ENCODE measurements at places on chromosomes 7 and 10.
A peak's percentile ranks its signal among the peaks of the same experiment; 100 is the strongest.

GRCh38 chr10:132345345-132345744 is 13.4 kb downstream of the LRRC27 start:
- no peak for DNase-seq

DNA sequence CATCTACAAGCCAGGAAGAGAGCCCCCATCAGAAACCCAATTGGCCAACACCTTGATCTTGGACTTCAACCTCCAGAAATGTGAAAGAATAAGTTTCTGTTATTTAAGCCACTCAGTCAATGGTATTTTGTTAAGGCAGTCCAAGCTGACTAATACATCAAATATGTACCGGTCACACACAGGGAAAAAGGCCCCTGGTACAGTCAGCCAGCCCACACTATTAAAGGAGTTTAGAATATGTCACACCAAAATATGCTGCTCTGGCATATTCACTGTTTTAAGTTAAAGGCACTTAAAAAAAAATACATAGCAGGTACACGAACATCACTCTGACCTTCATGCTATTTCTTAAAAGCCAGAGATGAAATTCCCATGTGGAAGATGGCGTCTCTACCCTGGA is 15.2 kb upstream of the CDCA7L start:
- DNase-seq = no peak

DNA sequence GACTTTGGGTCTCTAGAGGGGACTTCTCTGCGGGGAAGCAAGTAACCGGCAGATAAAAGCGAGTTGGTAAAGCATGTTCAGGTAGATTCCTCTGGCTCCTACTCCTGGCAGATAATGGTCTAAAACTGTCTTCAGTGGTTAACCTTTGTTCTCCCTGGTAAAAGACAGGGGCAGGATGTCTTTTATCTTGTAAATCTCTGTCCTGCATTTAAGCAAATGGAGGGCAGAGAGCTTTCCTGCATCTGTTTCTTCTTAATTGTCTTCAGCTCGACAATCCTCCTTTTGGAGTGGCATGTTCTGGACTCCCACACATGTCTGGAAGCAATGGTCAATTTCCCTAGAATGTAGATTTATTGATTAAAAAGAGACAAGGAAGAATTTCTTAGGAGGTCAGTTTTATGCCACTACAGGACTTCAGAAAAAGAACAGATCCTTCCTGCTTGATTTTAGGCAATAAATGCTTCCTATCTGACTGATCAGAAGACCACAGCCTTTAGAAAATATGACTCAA is 16.6 kb downstream of the C7orf33 start:
- DNase-seq = peak; percentile 70

DNA sequence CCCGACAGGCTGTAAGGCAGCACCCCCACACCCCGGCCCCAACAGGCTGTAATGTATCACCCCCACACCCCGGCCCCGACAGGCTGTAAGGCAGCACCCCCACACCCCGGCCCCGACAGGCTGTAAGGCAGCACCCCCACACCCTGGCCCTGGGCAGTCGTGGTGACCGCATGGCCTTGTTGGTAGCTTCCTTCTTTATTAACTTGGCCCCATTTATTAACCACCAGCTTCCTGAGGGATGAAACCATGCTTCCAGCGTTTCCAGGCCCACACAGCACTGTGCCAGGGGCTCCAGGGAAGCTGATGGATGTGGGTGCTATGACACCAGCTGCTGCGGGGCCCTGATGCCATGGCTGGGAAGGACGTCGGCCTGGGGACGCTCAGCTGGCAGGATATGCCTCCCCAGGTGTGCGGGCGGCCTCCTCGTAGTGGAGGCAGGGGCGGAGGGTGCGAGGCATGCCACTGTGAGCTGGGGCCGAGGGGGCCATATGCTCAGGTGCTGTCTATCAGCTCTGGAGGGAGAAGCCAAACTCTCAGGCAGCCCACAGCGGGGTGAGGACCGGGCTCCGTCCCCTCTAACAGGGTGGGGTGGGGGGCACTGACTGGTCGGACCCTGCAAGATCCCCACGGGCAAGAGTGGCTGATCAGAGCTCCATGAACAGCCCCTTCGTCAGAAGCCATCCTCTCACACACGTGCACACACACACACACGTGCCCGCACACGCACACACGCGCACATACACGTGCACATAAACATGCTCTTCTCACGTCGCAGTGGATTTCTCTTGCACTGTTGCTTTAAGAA is 311.0 kb downstream of the PTPRN2 start:
- DNase-seq = no peak

- no peak for DNase-seq
Observed at GRCh38 chr10:109929501-109930219, 6.3 kb upstream of the XPNPEP1 start.

DNA sequence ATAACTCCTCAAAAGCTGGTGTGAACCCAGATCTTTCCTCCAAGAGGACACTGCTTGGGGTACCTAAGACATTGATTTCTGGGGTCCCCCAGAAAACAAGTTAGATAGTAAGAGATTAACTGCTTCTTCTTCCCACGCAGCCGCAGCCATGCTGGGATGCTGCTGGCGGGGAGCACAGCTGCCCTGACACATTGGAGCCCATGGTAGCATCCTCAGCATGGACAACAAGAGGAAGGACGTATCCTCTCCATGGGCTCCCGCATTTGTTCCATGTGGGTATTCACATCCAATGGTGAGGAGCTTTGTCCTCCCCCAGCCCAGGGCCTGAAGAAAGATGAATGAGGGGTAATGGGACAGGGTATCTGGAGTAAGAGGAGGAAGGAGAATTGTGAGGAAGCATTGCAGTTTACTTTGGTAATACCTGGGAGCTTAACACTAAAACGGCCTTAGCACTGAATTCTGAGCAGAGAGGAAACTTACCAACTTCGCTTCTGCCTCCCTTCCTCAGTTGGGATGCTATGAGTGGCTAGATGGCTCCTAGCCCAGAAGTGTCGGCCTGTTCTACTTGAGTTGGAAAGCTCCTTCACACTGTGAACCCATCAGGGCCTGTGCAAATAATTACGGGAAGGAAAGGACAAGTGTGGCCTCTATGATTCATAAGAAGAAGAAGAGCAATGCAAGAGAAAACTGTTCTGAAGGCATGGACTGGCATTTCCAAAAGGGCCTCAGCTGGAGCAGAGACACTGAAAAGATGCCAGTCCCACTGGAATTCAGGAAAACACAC is 43.9 kb downstream of the C10orf120 start:
- DNase-seq = no peak

DNA sequence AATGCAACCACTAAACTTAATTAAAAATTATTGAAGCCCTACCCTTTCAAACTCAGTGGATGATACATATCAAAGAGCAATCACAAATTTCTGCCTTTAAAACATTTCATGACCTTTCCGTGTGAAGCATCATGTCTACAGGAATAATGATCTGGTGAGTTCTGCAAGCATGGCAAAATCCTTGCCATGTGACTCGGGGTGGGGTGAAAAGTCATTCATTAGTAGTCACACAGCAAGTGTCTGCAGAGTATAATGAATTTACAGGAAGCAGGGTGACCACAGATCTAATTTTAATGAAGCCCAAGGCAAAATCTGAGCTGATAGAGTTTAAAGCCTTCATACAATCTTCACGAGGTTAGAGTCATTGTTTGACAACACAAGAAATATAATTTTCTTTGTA is 351.9 kb downstream of the THSD7A start:
- DNase-seq = no peak

DNA sequence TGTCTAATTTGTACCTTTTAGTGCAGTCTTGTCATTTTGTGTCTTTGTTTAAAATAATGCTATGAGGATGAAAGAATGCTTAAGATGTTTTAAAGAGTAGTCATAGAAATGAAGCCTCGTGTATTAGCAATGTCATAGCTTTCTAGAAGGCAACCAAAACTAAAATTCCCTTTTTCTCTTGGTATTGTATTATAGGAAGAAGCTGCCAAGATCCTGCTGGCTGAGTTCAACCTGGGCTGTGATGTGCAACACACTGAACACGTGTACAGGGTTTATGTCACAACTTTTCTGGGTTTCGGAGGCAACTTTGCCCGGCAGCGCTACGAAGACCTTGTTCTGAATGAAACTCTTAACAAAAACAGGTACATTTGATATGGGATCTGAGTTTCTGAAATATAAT is 36.2 kb downstream of the COX15 start:
- DNase-seq = no peak

DNA sequence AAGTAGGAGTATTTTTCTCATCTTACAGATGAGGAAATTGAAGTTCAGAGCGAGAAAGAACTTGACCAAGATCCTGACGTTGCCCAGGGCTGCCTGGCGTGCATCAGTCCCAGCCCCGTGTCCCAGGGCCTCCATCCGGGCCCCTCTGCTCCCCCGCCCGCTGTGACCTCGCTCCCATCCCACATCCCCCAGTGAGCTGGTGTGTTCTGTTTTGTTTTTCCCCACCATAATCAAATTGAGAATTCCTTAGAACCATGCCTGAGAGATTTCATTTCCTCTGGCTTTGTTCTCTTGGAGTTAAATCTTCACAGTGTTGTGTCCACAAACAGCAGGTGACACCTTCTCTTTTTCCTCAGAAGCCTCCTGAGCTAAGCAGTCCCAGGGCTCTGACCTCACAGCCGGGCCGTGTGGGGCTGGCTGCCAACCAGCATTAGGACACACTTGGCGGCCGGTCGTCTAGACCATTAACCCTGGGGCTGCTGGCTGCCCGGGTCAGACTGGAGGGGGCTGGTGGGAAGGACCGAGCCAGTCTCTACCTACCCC is 44.3 kb downstream of the PFKP start:
- no peak for DNase-seq

- DNase-seq = peak; percentile 29
Observed at GRCh38 chr7:126026421-126027088, 1096.9 kb upstream of the POT1 start.

DNA sequence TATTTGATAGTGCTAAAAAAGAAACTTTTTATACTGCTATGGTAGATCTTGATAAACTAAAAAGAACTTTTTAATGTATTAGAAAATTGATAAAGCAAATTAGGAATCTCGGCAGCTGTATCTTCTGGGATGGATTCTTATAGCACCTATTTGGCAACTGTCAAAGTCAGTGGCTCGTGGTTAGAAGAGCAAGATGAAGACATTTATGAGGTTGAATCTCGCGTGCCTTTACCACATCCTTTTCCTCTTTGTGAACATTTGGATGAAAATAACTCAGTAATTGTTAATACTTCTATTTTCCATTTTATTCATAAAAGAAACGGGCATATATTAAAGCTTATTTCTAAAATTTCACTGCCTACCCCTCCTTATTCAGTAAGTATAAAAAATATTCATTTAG is 76.2 kb downstream of the CYP51A1 start:
- no peak for DNase-seq

DNA sequence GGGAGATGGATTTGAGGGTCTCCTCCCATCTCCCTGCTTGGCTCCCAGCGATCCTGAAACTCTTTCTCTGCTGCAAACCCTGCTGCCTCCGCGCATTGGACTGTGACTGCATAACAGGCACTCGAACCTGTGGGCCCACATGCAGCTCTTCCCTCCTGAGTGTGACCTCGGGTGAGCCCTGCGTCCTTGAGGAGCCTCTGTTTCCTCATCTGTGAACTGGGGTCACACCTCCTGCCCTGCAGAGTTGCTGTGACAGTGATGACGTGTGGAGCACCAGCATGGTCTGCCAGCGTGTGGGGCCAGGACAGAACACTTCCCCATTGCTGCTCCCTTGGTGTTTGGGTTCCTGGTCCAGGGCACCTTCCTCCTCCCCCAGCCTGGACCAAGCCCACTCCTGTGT is 46.9 kb upstream of the PSMG3 start:
- DNase-seq = no peak

GRCh38 chr10:33204031-33204430 is 130.4 kb downstream of the NRP1 start:
- DNase-seq = no peak

DNA sequence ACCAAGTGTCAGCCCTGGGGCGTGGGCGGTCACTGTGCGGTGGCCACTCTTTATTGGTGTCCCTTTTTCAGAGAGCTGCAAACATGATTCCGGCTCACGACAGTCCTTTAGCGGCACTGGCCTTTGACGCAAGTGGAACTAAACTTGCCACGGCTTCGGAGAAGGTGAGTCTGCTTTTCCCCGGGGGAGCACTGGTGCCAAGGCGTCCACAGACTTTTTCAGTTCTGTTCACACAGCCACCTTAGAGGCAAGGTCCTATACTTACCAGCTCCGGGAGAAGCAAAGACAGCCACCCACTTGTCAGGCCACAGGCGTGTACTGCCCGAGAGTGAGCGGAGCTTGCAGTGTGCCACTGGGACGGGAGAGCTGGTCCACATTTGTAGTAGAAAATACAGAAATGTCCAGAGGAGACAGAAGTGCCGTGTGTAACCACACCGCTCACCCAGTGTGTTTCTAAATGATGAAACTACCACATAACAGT is 27.9 kb downstream of the WIPI2 start:
- no peak for DNase-seq

DNA sequence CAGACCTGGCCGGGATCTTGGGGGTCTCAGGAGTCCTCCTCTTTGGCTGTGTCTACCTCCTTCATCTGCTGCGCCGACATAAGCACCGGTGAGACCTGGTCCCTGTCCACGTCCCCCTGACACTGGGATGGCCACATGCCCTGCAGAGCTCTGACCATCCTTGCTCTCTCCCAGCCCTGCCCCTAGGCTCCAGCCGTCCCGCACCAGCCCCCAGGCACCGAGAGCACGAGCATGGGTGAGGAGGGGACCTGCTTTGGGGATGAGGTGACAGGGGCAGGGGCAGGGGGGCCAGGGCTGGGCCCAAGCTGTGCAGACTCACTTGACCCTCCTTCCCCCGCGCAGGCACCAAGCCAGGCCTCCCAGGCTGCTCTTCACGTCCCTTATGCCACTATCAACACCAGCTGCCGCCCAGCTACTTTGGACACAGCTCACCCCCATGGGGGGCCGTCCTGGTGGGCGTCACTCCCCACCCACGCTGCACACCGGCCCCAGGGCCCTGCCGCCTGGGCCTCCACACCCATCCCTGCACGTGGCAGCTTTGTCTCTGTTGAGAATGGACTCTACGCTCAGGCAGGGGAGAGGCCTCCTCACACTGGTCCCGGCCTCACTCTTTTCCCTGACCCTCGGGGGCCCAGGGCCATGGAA is 959 bp downstream of the PVRIG start:
- DNase-seq = no peak

- no peak for DNase-seq
Observed at GRCh38 chr7:45020915-45021314, 20.9 kb downstream of the CCM2 start.

GRCh38 chr10:61317706-61318105 is 135.5 kb downstream of the TMEM26 start:
- no peak for DNase-seq

DNA sequence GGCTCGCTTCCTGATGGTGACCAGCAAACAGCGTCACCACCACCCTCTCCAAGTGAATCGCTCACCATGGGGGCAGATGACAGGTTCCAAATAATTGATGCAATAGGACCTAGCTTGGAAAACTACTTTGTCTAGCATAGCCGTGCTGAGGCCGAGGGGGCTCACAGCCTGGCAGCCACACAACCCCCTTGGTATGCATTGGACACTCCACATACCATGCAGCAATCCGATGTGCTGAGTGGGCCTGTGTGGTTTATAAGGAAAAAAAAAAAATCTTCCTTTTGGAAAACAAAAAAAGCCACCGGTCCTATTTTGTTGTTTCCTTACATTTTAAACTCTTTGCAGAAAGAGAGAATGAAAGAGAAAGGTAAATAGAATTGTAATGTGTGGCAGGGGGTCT is 15.1 kb downstream of the GATA3 start:
- no peak for DNase-seq

Measured in iPS-NIHi11 (cell line).